GM06990 (cell line): ENCODE measurements at places on chromosomes 16 and 17.

- no peak for DNase-seq
Measured at GRCh38 chr17:74962622-74963394, 9.8 kb downstream of the HID1 start.

DNA sequence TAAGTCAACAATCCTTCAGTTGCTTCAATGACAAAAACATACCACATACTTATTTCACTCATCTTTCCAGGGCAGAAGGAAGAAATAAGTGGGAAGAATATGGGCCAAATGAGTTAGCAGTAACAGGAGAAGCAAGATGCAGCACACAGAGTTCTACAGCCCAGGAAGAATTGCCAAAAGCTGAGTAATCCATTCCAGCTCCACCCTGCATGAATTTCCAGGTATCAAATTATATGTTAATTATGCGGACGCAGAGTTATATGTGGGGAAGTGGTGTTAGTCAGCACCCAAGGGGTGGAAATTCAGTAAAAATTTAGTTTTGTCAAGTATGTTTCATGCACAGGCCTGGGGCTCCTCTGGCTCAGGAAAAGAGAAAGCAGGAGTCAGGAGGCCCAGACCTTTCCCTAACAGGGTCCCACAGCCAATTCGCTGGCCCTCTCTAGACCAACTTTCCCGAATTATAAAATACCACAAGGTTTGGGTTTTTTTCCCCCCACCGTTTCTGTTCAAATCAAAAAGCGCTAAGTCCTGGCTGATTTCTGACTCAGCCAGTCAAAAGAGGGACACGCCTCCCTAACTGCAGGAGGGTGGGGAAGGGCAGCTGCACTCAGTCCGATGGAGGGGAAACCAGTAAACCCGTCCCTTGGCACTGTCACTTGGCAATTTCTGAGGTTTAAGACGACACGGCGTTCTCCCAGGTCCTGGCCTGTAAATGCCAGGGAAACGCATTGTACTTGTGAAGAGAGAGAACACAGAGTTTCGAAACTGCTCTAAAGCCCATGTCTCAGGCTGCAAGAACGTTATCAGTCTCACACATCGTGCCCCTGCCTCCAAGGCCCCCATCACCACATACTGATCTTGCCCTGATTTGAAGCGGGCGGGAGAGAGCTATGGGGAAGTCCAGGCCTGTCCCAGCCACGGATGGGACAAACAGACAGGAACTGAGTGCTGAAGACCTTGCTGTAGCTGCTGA is 58.1 kb downstream of the ZFHX3 start:
- no peak for DNase-seq

DNA sequence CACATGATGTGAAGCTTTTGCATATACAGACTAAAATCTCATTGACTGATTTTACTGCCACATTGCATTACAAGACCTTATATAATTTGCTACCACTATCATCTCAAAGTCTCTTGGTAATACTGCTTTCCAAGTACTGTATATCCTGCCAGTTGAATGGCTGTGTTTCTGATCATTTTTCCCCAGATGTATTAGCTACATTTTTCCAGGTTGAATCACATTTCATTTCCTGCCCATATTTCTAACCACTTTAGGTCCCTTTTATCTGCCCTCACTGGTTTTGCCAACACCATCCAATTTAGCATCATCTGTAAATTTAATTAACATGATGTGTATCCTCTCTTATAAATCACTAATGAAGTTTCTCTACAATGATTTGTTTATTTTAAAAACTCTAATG is 365.7 kb upstream of the PMFBP1 start:
- DNase-seq, result no peak

DNA sequence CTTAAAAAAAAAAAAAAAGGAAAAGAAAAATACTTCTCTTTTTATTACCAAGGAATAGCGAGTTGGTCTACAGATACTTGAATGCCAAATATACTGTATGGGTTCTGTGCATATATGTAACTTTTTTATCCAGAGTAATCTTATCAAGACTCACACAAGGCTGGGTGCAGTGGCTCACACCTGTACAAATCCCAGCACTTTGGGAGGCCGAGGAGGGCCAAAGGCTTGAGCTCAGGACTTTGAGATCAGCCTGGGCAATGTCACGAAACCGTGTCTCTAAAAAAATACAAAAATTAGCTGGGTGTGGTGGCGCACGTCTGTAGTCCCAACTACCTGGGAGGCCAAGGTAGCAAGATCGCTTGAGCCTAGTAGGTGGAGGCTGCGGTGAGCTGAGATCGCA is 137.4 kb upstream of the TMEM97 start:
- no peak for DNase-seq

DNA sequence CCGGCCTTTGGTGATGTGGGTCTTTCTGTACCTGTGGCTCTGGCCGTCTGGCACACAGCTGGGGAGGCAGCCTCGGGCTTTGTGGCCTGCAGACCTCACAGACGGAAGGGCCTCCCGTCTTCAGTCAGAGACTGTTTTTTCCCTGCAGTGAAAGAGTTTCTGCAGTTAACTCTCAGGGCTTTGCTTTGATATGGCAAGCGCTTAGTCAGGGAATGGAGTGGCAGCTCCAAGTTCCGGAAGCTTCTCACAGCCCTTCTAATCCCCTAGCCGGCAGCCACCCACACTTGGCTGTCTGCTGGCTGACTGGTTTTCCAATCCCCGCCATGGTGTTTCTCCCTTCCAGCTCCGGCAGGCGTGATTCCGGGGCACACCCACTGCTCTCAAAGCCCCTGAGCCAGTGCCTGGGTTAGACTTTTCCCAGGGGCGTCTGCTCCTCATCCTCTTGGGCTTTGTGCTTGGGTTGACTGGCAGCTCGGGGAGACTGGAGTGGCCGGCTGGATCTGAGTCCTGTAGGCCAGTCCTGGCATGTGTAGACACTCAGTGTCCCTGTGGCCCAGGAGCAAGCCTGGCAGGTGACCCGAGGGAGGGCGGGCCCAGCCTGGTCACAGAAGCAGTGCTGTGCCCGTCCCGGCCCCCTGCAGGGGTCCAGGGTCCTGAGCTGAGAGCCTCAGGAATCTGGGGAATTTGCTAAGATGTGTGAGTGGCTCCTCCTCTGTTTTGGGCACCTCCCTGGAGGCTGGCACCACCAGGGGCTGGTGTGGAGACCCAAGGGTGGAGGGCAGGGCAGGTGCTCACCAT is 29.9 kb downstream of the BAIAP2 start:
- DNase-seq, result no peak

DNA sequence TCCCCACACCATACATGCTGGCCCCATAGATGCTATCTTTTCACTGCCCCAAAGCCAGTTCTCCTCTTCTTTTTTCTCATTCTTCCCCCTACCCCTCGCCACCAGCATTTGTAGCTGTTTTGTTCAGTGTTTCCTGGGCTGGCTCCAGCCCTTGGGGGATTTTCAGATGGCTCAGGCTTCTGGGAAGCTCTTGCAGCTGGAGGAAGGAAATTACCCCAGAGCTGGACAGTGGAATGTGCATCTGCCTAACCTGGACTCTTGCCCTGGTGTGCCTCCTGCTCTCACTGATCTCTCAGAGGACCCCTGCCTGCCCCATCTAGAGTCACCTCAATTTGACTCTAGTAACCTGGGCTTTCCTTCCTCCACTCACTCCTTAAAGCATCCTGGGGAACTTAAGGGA is 82.8 kb downstream of the MYH13 start:
- no peak for DNase-seq

GRCh38 chr17:5526821-5527598 is 40.6 kb downstream of the MIS12 start:
- DNase-seq, result no peak

DNA sequence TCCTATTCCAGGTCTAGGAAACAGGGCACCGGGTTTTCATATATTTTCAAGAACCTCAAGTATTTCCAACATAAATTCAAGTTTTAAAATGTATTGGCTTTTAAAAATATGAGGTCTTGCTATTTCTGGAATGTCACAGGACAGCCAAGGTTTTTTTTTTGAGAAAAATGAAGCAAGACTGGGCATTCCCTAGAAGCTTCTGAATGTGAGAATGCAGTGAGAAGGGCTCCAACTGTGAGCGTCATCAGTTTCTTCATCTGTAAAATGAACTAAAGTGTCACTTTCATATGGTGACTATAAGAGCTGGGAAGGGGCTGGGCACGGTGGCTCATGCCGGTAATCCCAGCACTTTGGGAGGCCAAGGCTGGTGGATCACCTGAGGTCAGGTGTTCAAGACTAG is 455.8 kb upstream of the MAF start:
- DNase-seq, result no peak

DNA sequence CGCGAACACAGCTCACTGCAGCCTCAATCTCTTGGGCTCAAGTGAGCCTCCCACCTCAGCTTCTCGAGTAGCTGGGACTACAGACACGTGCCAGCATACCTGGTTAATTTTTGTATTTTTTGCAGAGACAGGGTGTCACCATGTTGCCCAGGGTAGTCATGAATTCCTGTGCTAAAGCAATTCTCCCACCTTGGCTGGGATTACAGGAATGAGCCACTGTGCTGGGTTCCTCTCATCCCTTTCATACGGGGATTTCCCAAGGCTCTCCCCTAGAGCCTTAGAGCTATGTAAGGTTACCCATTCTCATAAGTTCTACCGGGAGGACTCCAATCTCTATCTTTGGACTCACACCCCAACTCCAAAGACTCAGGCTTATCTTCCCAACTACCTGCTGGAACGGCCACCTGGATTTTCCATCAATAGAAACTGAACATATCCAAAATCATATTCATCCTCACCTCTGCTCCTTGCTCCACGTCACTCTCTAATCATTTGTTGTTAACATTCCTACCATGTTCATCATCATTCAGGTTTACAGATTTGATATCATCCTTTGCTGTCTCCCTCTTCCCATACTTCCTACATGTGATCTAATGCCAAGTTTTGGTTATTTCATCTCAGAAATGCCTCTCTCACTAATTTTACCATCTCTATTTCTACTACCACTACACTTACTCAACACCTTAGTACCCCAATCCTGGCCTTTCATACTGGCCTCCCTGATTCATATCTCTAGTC is 92.5 kb downstream of the NCOR1 start:
- no peak for DNase-seq

DNA sequence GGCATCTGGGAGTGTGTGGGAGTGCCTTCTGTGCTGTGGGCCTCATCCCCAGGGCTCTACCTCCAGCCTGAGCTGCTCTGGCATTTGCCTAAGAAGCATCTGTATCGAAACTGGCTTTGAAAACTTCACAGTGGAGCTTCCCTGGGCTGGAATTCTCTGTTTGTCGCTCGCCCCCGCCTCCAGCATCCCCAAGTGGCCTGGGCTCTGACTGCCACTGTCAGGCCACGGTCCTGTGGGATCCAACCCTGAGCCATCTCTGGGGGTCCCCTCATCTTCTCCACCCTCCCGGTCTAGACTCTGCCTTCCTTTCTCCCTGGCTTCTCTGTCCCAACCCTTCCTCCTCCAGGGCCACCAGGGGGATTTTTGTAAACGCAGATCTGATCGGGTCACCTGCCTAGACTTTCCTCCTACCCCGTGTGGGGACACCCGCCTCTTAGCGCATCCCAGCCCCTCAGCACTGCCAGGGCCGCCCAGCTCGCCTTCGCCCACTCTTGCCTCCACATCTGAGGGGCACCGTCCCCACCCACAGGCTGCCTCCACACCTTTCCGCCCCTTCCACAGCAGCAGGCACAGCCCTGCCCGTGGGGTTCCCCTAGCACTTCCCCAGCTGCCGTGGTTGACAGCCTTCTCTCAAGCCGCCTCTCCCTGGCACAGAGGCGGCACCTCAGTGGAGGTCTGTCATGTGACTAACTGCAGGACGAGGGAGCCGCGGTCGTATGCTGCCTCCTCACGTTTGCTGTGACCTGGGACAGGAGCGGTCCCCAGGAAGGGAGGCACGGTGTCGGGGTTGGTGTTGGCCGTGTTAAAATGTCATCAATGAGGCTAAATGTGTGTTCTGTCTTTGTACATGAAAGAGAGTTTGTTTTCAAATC is 12.0 kb downstream of the TBC1D24 start:
- DNase-seq, result peak; percentile 53

GRCh38 chr16:65375651-65376050 is 253.8 kb upstream of the CDH11 start:
- DNase-seq, result no peak

- no peak for DNase-seq
Measured at GRCh38 chr16:25834101-25834500, 142.3 kb downstream of the HS3ST4 start.

GRCh38 chr16:67881621-67882161 is 3.0 kb upstream of the NRN1L start:
- DNase-seq, result no peak

GRCh38 chr16:11582157-11582814 is 4.4 kb downstream of the LITAF start:
- DNase-seq, result no peak

GRCh38 chr17:38982858-38983746 is 15.9 kb upstream of the FBXO47 start:
- DNase-seq, result no peak

DNA sequence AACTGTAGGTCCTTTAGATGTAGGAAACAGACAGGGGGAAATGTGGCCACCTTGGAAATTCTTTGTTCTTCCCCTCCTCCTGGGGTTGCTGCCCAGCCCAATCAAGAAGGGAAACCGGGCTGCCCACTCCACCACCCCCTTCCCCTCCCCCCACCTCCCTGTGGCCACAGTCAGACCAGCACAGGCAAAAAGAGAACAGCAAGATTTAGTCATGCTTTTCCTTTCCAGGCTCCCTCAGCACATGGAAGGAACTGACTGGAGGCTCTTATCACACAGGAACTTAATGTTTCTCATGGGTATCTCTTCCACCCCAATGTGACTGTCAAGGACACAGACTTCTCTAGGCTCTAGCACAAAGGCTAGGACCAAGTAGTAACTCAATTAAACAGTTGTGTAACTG is 3.0 kb upstream of the CCL1 start:
- no peak for DNase-seq

GRCh38 chr17:7441266-7441665 is 2.0 kb downstream of the FGF11 start:
- no peak for DNase-seq

- DNase-seq, result no peak
Measured at GRCh38 chr17:72102366-72102765, 18.5 kb upstream of the SOX9 start.

DNA sequence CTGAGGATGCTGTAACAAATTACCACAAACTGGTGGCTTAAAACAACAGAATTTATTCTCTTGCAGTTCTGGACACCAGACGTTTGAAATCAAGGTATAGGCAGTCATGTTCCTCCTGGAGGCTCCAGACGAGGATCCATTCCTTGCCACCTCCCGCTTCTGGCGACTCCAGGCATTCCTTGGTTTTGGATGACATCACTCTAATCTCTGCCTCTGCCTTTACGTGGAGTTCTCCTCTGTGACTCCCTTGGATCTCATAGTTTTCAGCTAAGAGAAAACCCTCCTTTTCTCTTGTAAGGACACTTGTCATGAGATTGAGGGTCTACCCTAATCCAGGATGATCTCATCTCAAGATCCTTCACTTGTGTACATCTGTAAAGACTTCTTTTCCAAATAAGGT is 31.4 kb upstream of the HS3ST3B1 start:
- no peak for DNase-seq

GRCh38 chr17:81034168-81034777 is 678 bp upstream of the BAIAP2 start:
- DNase-seq, result no peak

DNA sequence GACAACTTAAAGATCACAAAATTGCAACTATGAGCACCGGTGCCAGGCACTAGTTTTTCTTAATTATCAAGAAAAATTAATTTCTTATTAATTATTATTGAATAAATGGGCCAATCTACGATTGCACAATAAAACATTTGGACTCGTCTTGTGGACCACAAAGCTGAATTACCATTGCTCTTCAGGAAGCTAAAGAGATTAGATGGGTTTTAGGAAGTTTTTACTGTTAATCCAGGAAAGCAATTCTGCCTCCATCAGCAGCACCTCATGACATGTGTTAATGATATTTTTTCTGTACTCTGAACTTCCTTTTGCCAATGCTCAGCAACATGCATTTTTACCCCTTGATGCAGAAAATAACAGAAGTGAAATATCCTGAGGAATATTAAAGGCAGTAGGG is 37.9 kb downstream of the HS3ST3A1 start:
- no peak for DNase-seq

GRCh38 chr16:50025537-50025931 is 509 bp downstream of the CNEP1R1 start:
- DNase-seq, result peak; percentile 39
